Cortex of kidney (tissue), 1 donor: ENCODE measurements at places on chromosomes 11 and 22.

DNA sequence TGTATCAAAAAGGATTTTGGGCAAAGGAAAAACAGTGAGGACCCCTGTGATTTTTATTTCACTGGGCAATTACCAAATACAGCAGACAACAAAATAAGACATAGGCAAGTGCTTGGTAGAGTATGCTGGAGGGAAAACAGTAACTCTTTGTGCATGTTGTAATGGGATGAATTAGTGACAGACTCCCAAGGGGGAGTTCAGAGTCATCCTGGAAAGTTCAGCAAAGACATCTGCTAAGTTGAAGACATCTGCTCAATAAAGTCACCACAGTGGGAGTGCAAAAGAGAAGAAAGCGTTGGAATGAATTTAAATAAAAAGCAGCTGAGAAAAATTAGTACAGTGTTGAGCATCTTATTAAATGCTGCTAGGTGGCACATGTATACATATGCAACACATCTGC, 378.8 kb upstream of the ISX start:
- no peak for DNase-seq

DNA sequence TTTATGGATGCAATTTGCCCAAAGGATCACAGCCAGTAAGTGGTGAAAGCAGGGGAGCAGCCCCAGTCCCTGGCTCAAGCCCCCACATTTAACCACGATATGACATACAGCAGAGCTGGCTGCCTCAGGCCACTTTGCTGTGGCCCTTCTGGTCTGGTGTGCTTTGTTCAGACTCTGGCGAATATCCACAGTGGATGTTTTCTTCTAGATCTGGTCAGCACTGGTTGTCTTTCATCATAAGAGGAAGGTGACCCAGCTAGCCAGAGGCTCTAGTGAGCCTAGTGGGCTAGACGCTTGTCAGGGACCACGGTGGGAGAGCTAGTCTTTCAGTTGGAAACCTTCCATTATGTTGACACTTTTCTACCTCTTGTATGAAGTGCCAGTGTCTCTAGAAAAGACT, 42.5 kb downstream of the DGCR2 start:
- no peak for DNase-seq

DNA sequence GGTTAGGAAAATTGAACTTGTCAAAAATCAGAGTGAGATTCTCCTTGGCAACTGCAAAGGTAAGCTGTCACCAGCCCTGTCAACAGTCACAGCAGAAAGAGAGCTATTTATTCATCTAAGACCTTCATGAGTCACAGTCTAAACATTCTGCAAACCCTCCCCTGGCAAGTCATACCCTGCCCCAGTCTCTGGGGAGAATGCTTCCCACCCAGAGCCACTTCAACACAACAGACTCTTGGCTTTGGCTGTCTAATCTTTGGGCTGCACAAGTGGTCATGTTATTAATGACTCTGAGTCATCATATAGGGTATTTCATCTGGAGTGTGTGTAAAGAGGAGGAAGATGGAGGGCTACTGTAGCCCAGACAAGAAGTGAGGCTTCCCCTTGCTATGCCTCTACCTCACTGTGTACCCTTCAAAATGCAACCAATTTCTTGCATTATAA, 153.4 kb downstream of the CCDC34 start:
- DNase-seq = no peak

- no peak for DNase-seq
Observed at GRCh38 chr11:6737872-6738466, 33.8 kb downstream of the OR2AG2 start.

- DNase-seq = no peak
Observed at GRCh38 chr11:96275801-96276594, 67.0 kb downstream of the MAML2 start.

- no peak for DNase-seq
Observed at GRCh38 chr11:96567176-96567575, 177.4 kb downstream of the JRKL start.

- DNase-seq = no peak
Observed at GRCh38 chr22:29443452-29443851, 5.1 kb downstream of the RFPL1 start.

- DNase-seq = no peak
Observed at GRCh38 chr11:66969584-66970225, 5.4 kb upstream of the C11orf86 start.
